ENCODE measurements at places on chromosomes 2 and 18. TPM values are rescaled to one million over a fixed set of nuclear protein-coding genes. Genes with fewer than 3 reads are reported as not detected.

Gene SMCHD1
- 49.0 TPM for total RNA-seq

Gene AGXT
- total RNA-seq, result 1,548 TPM

Gene ALK
- not detected for total RNA-seq

Gene RAX
- not detected for total RNA-seq

Gene NEU4
- 52.7 TPM for total RNA-seq
